BJ (cell line): ENCODE measurements at places on chromosomes 5 and 9.

DNA sequence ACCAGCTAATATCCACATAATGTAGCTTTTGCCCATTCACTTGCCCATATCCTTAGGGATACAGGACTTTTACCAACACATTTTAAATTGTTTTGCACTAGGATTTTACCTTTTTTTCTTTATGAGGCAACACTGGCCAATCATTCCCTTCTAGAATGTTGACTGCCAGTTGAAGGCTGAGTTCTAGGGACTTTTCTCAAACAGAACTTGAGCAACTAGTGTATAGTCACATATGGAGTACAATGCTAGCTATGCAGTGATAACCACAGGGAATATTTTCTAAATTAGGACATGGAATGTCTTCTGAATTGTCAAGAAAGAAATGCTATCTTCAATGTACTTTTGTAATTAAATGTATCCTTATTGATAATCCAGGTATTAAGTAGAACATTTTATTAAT, 133.6 kb downstream of the OXCT1 start:
- DNase-seq, result no peak

DNA sequence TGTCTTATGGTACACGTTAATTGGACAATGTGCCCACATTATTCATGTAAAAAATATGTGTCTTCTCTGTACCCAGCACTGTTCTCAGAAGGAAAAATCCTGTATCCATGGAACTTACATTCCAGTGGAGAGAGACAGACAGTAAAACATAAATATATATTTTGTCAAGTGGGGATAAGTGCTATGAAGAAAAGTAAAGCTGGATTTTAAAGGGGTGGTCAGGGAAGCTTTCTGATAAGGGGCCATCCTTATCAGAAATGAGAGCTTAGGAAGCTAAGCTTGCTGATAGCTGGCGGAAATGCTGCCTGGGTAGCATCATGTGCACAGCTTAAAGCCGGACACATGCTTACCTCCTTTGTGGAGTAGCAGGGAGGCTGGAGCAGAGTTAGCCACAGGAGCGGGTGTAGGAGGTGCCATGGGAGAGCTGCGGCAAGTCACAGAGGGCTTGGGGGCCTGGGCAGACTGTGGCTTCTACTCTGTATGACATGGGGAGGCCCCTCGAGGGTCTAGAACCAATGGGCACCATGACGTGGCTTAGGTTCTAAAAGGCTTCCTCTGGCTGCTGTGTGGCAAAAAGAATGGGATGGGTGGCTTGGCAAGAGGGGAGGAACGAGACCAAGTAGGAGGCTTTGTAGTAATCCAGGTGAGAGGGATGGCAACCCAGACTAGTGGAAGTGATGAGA, 141.7 kb downstream of the FGF1 start:
- DNase-seq, result no peak

- no peak for DNase-seq
Observed at GRCh38 chr5:66339896-66340295, 195.8 kb downstream of the SREK1 start.

- DNase-seq, result no peak
Observed at GRCh38 chr9:108477529-108478006, 378.2 kb downstream of the ACTL7B start.

- no peak for DNase-seq
Observed at GRCh38 chr5:177256296-177256695, 47.2 kb downstream of the RAB24 start.

- DNase-seq, result no peak
Observed at GRCh38 chr5:78905084-78905938, 79.8 kb downstream of the ARSB start.
